ENCODE measurements at places on chromosomes 3 and 15.
A peak's percentile ranks its signal among the peaks of the same experiment; 100 is the strongest.

GRCh38 chr3:38613426-38613825, 36.1 kb downstream of the SCN5A start:
- DNase-seq, result no peak

GRCh38 chr15:86010891-86011290, 68.8 kb upstream of the AGBL1 start:
- DNase-seq, result no peak

- no peak for DNase-seq
Measured at GRCh38 chr3:106277731-106278130, 408.9 kb upstream of the CBLB start.

- peak; percentile 65 for DNase-seq
Measured at GRCh38 chr15:33737687-33738601, 230.4 kb upstream of the CHRM5 start.

DNA sequence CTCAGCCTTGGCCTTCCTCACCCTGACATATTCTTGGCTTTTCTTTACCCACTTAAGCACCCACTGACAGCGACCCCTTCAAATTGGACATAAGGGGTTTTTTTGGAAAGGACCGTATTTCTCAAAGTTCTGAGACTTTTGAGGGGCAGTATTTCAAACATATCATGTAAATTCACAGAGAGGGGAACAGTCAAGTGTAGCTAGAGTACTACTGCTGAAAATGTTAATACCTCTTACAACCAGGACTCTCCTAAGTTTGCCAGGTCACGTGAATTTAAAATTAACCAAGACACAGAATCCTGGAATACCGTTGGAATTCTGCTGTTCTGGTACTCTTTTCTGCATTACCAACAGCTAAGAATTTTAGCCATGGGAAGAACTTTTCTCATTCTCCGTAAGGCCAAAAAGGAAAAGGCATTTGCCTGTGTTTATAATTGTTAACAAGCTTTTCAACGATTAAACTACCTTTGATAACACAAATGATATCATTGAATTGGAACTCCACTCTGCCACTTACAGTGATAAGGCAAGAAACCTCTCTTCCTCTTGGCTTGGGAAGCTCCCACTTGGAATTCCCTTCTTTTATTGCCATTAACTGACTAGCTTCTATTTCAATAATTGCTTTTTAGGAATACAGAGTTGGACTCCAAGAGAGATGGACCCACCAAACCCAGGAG, 597 bp upstream of the GBE1 start:
- no peak for DNase-seq

DNA sequence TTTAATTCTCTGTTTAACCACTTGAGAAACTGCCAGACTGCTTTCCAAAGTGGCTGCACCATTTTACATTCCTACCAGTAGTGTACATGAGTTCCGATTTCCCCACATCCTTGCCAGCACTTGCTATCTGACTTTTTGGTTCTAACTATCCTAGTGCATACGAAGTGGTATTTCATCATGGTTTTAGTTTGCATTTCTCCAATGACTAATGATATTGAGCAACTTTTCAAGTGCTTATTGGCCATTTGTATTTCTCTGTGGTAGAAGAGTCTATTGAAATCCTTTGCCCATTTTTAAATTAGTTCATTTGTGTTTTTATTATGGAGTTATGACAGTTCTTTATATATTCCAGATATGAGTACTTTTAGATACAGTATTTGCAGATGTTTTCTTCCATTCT, 247.8 kb downstream of the GABRB3 start:
- DNase-seq, result no peak

- peak; percentile 78 for DNase-seq
Measured at GRCh38 chr3:44058022-44058867, 183.4 kb upstream of the TOPAZ1 start.

DNA sequence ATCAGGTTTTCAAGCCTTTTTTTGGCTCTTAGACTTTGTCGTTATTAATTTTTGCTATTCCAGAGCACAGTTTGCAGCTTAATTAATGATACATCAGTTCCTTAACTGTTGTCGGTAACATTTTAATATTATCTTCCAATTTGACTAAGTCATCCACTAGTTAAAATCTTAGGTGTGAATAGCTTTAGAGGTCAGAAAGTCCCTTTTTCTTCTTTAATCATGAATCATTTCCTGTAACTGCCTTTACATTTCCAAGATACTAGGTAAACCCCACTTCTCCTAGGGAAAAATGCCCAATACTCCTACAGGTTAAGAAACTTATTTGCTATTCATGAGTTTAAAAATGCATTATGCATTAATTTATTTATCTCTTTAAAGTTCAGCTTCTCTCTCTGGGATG, 260.9 kb upstream of the CFAP20DC start:
- no peak for DNase-seq

GRCh38 chr15:74421302-74422245, 12.2 kb downstream of the SEMA7A start:
- DNase-seq, result no peak

DNA sequence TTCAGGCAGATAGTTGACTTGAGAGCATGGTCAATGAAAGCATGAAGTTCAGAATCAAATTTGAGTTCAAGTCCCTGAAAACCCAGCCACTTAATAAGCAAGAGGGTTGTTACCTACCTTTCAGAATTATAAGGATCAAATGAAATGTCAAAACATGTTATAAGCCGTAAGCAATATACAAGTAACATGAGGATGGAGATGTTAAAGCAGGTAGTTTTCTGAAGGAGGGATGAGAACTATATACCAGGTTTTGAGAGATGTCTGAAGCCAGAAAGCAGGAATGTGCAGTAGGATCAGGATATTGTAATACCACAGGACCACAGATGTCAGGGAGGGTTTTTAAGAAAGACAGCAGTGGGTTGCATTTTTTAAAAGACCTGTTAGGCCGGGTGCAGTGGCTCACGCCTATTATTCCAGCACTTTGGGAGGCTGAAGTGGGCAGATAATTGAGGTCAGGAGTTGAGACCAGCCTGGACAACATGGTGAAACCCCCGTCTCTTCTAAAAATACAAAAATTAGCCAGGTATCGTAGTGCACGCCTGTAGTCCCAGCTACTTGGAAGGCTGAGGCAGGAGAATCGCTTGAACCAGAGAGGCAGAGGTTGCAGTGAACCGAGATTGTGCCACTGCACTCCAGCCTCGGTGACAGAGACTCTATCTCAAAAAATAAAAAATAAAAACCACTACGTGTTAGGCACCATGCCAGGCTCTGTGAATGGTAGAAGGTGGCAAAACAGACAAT, 6.9 kb upstream of the EIF3J start:
- no peak for DNase-seq

DNA sequence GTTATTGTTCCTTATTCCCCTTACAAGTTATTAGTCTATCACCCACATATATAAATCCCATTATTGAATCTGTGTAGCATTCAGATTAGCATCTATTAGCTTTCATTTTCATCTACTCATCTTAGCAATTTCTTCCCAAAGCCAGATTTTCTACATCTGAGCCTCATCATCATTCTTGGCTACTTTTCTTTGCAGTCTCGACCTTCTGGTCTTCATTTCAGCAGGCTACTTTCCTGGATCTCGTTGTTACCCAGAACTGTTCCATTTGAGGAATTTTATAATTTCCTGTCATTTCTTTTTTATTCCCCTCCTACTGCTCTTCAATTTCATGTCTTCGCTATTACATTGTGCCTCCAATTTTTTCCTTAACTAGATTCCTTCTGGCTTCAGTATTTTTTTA, 51.8 kb downstream of the SPRED1 start:
- no peak for DNase-seq

- DNase-seq, result no peak
Measured at GRCh38 chr3:147099076-147099475, 307.3 kb downstream of the ZIC4 start.

GRCh38 chr3:97705764-97706163, 58.8 kb upstream of the ARL6 start:
- DNase-seq, result no peak

DNA sequence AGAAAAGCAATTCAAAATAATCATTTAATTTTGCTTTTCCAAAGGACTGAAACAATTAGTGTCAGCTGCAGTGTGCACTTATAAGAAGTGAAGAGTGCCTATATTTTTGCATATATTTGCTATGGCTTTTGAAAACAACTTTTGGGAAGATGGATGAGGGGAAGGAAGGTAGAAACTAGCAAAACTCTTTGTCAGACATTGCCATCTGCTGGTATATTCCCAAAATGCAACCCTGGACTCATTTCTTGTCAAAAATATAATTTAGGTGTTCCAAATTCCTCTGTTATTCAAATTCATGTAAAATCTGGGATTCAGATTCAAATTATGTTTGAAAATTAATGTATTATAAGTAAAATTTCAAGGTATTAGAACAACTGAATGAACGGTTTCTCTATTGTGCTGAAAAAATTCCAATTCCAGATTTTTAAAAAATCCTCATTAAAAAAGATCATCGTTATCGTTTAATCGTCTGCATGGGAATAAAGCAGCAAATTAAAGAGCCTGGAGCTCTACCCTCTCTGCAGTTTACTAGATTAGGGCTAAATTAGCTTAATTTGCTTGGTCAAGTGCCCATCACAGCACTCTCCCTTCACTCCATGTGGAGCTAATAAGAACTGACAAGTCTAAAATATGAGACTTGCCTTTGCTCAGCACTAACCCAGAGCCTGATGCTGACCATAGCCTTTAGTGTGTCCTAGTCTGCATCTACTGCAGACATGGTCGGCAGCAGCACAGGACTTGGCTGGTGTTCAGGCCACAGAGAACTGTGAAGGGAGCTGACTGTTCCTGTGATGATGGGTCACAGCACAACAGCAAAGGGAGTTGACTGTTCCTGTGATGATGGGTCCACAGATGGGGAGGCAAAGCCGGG, 67.9 kb upstream of the MITF start:
- DNase-seq, result no peak

DNA sequence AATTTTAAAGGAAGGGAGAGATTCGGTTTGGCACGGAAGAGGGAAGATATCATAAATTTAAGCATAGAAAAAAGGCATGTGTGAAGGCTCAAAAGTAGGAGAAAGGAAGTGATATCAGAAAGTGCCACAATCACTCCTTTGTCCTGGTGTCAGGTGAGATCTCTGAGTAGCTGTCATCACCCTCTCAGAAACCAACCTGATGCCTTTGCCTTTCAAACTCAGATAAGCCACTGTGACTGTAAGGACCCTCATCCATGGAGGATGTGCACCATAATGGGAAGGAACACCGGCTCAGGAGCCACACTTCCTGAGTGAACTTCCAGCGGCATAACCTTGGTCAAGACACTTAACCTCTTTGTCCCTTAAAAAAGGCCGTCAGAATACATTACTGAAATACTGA, 318.7 kb upstream of the SEMA6D start:
- DNase-seq, result no peak

GRCh38 chr3:3799173-3800079, at the start of gene LRRN1:
LRRN1 (plus strand) TSS chr3:3799431; CDS start chr3:3844642, 45,211 bp downstream.
- peak; percentile 83 for DNase-seq

GRCh38 chr15:79602180-79602579, 170.0 kb downstream of the MINAR1 start:
- DNase-seq, result no peak

DNA sequence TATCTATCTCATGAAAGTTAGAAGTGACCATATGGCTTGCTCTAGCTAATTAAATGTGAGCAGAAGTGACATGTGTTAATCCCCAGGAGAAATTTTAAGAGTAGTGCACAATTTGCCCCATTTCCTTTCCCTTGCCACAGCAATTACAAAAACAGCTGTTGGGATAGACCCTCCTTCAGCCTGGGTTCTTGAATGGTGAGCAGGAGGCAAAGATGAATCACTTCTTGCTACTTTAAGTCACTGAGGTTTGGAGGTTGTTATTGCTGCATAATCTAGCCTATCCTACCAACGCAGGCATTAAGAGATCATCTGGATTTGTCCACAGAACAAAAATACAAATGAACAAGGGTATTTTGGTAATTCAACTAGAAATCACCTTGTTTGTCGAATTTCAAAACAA, 51.7 kb upstream of the CAPN7 start:
- DNase-seq, result no peak

DNA sequence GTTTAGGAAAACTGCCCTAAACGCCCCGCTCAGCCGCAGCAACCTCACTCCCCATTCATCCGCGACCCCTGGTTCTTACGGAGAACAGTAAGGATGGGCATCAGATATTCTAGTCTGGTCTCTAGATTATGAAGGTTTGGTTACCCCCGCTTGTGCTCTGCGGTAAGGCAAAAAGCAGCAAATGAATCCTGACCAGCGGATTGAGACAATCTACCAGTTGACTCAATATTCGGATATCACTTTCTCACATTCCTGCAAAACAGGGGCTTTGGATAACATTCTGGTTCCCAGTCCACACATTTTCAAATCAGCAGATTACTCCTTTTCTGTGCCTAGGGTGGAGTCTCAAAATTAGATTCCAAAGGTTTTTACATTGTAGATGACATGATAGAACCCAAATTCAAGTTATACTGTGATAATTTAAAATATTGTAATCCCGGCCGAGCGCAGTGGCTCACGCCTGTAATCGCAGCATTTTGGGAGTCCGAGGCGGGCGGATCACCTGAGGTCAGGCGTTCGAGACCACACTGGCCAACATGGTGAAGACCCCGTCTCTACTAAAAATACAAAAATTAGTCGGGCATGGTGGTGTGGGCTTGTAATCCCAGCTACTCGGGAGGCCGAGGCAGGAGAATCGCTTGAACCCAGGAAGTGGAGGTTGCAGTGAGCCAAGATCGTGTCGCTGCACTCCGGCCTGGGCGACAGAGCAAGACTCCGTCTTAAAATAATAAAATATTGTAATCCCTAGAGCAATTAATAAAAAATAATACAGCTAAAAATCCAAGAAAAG, 1.1 kb upstream of the CYFIP1 start:
- DNase-seq, result no peak

DNA sequence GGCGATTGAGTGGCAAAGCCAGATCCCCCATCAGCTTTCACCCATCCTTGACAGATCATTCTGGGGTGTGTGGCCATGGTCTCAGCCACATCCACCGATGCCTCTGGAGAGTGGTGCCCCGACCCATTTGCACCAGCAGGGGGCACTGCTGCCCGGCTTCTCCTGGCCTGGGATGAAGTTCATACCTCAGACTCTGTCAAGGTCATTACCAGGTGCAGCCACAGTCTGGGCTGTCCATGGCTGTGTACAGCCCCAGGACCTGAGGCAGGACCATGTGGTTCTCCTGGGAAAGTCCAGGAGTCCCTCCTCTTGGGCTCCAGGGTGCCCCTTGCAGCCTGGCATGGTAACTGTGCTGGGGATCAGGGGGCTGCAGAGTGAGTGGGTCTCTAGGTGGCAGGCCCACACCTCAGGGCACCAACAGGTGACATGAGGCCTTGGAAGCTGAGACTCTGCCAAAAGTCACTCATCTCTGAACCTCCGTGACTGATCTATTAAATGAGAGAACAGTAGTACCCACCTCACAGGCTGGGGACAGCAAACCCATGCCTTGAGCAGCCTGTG, 67.2 kb downstream of the CACNA2D2 start:
- DNase-seq, result peak; percentile 92

- DNase-seq, result no peak
Measured at GRCh38 chr3:10926256-10926810, 66.2 kb upstream of the SLC6A1 start.

- DNase-seq, result no peak
Measured at GRCh38 chr15:52232327-52232726, 41.1 kb upstream of the GNB5 start.

- DNase-seq, result no peak
Measured at GRCh38 chr3:81684751-81685395, 76.6 kb downstream of the GBE1 start.
